Head of caudate nucleus (tissue), 42 donors: ENCODE measurements at places on chromosomes 6 and 20.
A peak's percentile ranks its signal among the peaks of the same experiment; 100 is the strongest.

- no peak for DNase-seq
Observed at GRCh38 chr6:14690120-14691056, 555.5 kb upstream of the JARID2 start.

DNA sequence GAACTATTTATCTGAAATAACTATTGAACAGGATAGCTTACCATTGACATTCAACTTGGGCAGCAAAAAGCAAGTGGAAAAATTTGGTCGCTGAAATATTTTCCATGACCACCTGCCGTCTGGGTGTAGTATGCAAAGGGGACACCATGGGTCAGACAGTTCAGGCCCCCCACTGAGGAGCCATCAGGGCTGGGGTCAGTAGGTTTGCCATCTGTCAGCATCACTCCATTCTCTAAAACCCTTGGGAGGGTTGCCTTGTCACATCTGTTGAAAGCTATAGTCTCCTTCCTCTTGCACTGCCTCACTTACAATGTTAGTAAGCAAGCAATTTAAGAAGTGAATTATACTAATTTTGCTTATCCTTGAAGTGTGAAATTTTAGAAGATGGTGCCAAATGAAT is 44.9 kb downstream of the NRN1 start:
- no peak for DNase-seq

- no peak for DNase-seq
Observed at GRCh38 chr6:6392214-6393068, 72.0 kb upstream of the F13A1 start.

DNA sequence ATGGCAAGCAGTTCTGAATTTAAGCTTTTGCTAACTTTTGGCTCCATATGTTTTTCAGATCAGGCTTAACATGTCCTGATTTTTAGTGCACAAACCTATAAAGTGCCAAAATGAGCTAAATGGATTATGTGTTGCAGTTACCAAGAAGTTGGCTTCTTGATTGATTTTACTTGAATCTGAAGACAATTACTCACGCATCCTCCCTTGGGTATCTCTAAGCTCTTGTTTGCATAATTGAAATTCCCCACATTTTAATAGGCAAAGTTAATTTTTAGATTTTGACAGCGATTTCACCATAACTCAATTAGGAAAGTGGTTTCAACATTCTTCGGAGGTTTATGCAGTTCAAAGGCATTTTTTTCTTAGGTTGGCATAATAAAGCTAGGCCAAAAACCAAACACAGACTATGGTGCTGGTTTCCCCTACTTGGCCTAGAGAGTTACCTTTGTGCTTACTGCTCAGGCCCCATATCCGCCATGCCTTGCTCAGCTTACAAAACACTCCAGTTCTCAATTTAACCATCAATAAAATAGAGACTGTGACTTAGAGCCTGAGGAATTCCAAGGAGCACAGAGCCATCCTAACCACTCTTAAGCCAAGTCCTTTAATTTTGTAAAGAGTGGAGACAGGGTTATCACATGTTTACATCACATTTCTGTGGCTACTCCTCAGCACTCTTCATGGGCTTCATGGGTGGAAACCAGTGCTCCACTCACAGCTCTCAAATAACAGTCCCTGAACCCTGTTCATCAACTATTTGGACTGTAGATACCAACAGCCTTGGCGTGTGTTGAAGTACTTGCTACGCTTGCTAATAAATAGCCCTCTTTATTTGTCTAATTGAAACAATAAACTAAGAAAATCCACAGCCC is 32.1 kb downstream of the LAMA4 start:
- DNase-seq: no peak

GRCh38 chr6:8277769-8278168 is 157.6 kb downstream of the SLC35B3 start:
- DNase-seq: no peak

GRCh38 chr20:436476-436875 is 25.9 kb downstream of the TBC1D20 start:
- DNase-seq: no peak

- DNase-seq: no peak
Observed at GRCh38 chr6:159887146-159887545, 3.6 kb upstream of the MAS1 start.

DNA sequence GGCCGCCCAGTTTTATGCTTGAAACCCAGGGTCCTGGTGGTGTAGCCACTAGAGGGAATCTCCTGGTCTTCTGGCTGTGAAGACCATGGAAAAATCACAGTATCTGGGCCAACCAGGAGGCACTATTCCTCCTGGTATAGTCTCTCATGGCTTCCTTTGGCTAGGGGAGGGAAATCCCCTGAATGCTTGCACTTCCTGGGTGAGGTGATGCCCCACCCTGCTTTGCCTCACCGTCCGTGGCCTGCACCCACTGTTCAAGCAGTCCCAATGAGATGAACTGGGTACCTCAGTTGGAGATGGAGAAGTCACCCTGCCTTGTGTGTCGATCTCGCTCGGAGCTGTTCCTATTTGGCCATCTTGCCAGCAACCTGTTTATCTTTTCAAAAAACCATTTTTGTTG is 10.1 kb upstream of the ZNF337 start:
- DNase-seq: no peak

DNA sequence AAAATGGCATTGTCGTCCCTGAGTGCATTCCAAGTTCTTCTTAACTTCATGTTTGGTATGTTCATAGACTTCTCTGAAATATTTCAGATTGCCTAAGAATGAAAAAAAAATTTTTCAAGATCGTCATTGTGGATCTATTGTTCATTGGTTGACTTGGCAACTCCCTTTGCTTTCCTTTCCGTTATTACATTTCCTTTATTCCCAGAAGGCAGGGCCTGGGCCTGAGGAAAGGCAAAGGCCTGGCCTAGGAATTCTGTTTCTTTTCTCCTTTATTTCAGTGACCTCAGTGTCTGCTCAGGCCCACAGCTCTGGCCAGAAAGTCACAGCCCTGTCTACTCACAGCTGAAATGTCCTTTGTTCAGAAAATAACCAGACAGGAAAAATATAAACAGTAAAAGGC is 401.6 kb upstream of the PLCB4 start:
- no peak for DNase-seq

- peak; percentile 50 for DNase-seq
Observed at GRCh38 chr6:11202513-11203305, 29.8 kb downstream of the NEDD9 start.

DNA sequence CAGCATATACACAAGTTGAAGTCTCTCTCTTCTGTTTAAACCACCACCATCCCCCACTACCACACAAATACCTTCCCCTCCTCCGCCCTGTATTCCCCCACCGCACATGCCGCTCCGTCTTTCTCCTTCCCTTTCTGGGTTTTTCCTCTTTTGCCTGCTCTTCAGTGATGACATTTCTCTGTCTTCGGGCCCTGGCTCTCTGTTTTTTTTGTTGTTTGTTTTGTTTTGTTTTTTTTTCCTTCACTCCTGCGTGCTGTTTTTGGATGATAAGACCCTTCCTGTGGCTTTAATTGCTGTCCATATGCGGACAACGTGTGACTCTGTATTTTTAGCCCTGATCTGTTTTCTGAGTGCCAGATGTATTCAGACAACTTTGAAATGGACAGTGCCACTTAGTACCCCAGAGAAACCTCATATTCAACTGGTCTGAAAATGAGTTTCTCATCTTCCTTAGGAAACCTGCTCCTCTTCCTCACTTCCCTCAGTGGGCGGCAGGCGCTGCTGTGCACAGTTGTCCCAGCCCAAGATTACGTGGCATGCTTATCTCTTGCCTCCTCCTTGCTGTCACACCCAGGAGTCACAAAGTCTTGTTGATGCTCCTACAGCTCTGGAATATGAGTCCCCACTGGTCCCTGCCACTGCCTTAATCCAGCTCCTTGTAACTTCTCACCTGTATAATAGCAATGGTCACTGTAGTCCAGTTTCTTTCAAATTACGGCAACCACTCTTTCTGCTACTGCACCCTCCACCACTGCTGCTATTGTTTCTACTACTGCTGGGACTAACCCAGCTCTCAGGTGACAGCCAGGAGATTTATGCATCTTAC is 8.2 kb downstream of the PPP1R14C start:
- DNase-seq: peak; percentile 33

GRCh38 chr6:14697427-14697826 is 548.4 kb upstream of the JARID2 start:
- DNase-seq: no peak

- DNase-seq: no peak
Observed at GRCh38 chr6:161168281-161168891, 105.5 kb downstream of the AGPAT4 start.

DNA sequence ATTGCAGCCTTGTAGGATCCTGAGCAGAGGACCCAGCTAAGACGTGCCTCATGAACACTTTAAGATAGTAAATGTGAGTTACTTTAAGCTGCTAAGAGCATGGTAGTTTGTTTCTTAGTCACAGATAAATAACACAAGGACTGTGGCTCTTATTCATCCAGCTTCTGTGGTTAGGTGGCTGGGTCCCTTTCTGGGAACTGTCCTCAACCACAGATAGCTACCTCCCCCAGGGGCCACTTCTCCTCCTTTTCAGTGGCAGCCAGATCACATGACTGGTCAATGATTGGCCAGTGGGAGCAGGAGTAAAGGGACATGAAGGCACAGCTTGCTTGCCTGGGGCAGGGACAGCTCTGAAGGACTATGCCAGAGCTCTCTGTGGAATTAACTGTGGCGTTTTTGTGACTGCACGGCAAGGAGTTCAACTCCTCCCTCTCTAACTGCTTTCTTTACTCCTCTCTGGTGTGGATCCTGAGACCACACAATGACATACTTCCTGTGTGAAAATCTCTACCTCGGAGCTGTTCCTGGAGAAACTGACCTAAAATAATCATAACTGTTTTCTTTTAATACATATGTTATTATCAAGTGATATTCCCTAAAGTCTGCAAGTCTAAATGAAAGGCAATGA is 76.5 kb downstream of the NRN1 start:
- DNase-seq: no peak
